ENCODE measurements at places on chromosomes 5 and 9. TPM values are rescaled to one million over a fixed set of nuclear protein-coding genes. Genes with fewer than 3 reads are reported as not detected.

The DMRT1 gene
- total RNA-seq: not detected

GRCh38 chr9:132327537-132327936 lies 27.2 kb downstream of the SETX start:
- no peak overlapping the region for H3K4me3 ChIP-seq
- H3K36me3 ChIP-seq: peaks cover 89% of the 10 kb centered on the region
- no peak overlapping the region for H3K27ac ChIP-seq
- H3K4me1 ChIP-seq: peaks cover 25% of the 10 kb centered on the region

DNA sequence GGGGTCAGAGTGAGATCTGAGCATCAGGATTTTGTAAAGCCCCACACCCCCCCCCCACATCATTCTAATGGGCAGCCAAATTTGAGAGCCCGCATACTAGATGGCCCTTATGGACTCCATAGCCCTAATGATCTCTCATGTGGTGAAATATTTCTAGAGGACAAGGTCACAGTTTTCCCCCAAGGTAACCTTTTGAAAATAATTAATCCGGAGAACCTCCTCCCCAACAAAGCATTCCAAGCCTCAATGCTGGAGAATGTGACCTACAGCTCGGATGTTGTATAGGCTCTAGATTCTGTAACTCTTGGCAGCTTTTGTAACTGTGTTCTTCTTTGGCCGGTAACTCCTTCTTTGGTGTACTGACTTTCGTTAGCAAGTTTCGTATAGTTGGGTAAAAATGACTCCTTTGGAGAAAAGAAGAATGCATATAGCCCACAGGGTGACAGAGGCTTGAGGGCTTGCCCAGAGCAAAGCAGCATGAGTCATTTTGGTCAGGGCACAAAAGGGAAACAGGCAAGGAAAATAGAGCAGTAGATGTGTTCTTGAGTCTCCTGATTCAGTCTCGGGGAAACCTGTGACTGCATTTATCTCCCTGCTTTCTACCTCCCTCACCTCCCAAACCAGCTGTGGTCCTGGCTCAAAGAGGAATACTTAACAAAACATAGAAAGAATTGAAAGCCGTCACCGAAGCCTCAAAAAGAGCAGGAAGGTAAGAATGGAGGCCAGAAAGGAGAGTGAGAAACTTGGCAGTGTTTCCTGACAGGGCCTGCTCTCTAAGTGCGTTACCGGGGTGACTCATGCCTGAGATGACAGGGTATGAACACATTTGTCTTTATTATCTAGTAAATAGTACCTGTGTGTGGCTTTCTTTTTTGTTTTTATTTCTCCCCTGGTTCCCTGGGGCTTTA lies 6.6 kb upstream of the XPA start:
- DNase-seq: peak; percentile 25
- H3K27ac ChIP-seq: peak overlapping the region; percentile 86
- H3K36me3 ChIP-seq: no peaks in the 10 kb centered on the region
- H3K27me3 ChIP-seq: peaks cover 18% of the 10 kb centered on the region
- H3K4me3 ChIP-seq: no peak overlapping the region

DNA sequence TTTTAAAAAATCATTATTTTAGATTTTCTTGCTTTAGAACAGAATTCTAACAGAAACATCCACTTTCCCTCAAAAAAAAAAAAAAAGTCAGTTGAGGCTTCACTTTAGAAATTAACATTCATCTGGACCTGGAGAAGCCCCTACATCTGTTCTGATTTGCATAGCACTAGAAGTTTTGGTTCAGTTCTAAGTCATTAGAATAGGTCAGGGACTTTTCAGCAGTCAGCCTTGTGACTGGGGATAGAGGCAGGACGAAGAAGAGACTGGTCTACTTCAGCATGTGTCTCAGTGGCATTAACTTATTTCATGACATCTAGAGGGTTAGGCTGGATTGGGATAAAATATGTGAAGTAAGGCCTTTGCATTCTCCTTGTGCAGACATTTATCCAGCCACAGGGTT lies 215.8 kb upstream of the DAB2 start:
- H3K36me3 ChIP-seq: no peaks in the 10 kb centered on the region
- H3K27ac ChIP-seq: no peak overlapping the region
- H3K4me3 ChIP-seq: no peak overlapping the region
- peaks cover 12% of the 10 kb centered on the region for H3K27me3 ChIP-seq

The IFNW1 gene
- 0.10 TPM for total RNA-seq

GRCh38 chr5:157197086-157197485 lies 16.4 kb downstream of the ITK start:
- peak; percentile 28 for DNase-seq
- peaks cover 89% of the 10 kb centered on the region for H3K4me1 ChIP-seq
- H3K27me3 ChIP-seq: no peaks in the 10 kb centered on the region
- peaks cover 79% of the 10 kb centered on the region for H3K36me3 ChIP-seq
- H3K4me3 ChIP-seq: peak overlapping the region; percentile 61
- H3K27ac ChIP-seq: peak overlapping the region; percentile 91

DNA sequence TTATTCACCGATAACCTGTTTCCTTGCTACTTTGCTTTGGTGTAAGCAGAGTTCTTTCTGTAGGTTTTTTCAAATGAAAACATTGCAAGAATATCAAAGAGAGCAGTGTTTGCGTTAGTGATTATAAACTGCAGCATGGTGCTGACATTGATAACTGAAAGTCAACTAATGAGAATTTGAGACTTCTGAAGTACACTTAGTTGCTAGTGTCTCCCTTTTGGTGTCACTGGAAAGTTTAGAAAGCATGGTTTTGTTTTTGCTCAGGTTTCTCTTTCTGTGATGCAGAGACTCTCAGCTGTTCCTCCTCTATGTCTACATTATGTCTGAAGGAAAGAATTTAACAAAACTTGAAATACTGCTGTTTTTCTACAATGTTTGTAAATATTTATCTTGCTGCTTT lies 80.2 kb upstream of the ZNF169 start:
- peak overlapping the region; percentile 16 for H3K4me3 ChIP-seq
- peak overlapping the region; percentile 79 for H3K27ac ChIP-seq
- no peaks in the 10 kb centered on the region for H3K27me3 ChIP-seq
- no peak for DNase-seq
- peaks cover 62% of the 10 kb centered on the region for H3K36me3 ChIP-seq

The CYSRT1 gene
- 0.49 TPM for total RNA-seq

The PTPN3 gene
- 1.4 TPM for total RNA-seq

GRCh38 chr9:134993416-134993815 lies 75.7 kb upstream of the FCN1 start:
- no peak overlapping the region for H3K27ac ChIP-seq
- no peak for DNase-seq
- H3K4me1 ChIP-seq: no peaks in the 10 kb centered on the region

The RAD23B gene
- total RNA-seq: 148 TPM

The CYLC2 gene
- not detected for total RNA-seq

The CEP72 gene
- total RNA-seq: 23.8 TPM

- no peak overlapping the region for H3K27ac ChIP-seq
- peaks cover 3% of the 10 kb centered on the region for H3K4me1 ChIP-seq
- H3K36me3 ChIP-seq: peaks cover 9% of the 10 kb centered on the region
- H3K27me3 ChIP-seq: no peaks in the 10 kb centered on the region
- no peak for DNase-seq
Observed at GRCh38 chr9:112187404-112187803, 12.3 kb upstream of the SUSD1 start.

The SLC46A2 gene
- not detected for total RNA-seq

DNA sequence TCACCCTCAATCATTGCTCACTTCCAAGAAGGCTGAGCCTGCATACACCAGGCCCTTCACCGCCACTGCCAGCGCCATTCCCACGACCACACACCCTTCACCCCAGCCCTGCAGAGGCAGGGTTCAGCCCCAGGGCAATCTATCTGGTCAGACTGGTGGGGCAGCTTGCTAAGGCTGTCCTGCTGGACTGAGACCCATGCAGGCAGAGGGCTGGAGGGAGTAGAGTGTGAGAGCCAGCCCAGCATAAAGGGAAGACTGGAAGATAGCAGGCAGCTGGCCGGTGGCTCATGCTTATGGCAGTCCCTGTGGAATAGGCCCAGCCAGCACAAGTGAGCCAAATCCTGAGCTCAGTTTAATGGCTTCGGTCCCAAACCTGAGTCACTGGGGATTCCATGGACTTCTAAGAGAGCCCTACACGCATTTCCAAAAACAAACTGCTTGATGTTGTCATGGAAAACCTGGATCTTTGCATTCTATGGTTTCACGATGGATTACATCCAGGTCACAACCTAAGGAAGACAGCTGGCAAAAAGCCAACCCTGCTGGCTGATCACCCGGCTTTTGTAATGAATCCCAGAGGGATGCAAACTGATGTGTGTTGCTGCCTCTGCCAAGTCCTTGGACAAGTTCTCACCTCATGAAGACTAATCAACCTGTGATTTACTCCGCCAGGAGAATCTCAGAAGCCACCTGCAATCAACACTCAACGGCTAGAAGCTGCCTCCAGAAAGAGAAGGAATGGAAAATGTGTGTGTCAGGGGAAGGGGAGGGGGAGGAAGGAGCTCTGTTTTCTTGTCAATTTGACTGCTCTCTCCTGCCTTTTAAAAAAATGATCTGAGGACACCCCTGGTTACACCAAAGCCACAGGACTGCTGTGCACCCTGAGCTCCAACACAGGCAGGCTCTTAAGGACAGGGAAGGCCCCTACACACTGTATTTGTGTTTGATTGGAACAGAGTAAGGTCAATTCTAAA lies 143.6 kb downstream of the LHFPL2 start:
- H3K27me3 ChIP-seq: peaks cover 53% of the 10 kb centered on the region
- H3K36me3 ChIP-seq: no peaks in the 10 kb centered on the region
- no peak overlapping the region for H3K4me3 ChIP-seq
- no peak for DNase-seq
- H3K4me1 ChIP-seq: peaks cover 8% of the 10 kb centered on the region
- no peak overlapping the region for H3K27ac ChIP-seq

The NXNL2 gene
- not detected for total RNA-seq

The CDKN2B-AS1 gene
- not detected for total RNA-seq

GRCh38 chr5:31639481-31640411 lies 815 bp downstream of the PDZD2 start:
- H3K36me3 ChIP-seq: no peaks in the 10 kb centered on the region
- peaks cover 28% of the 10 kb centered on the region for H3K27me3 ChIP-seq
- DNase-seq: peak; percentile 3
- no peak overlapping the region for H3K27ac ChIP-seq

The MPDZ gene
- not detected for total RNA-seq

The PCDHGA9 gene
- not detected for total RNA-seq

The PCDH12 gene
- total RNA-seq: 1.3 TPM

DNA sequence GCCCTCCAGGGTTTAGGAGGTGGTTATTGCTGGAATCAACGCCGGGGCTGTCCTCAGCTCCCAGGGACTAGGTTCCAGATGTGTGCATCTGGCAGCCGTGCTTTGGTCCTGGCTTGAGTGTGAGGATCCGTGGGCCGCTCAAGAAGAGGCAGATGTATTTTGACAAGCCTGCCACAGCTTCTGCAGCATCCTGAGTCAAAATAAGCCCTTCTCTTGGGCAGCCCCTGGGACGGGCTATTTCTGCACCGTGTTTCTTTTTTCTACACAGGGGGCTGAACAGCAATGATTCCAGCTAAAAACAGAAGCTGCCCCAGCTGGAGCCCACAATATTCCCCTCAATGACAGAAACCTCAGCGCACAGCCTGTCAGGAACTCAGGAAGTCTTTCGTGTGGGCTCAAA lies 19.7 kb upstream of the CPLX2 start:
- H3K27me3 ChIP-seq: peaks cover 4% of the 10 kb centered on the region
- no peaks in the 10 kb centered on the region for H3K4me1 ChIP-seq
- no peaks in the 10 kb centered on the region for H3K36me3 ChIP-seq
- DNase-seq: no peak
- no peak overlapping the region for H3K4me3 ChIP-seq
- H3K27ac ChIP-seq: no peak overlapping the region

The ADGRD2 gene
- total RNA-seq: not detected

DNA sequence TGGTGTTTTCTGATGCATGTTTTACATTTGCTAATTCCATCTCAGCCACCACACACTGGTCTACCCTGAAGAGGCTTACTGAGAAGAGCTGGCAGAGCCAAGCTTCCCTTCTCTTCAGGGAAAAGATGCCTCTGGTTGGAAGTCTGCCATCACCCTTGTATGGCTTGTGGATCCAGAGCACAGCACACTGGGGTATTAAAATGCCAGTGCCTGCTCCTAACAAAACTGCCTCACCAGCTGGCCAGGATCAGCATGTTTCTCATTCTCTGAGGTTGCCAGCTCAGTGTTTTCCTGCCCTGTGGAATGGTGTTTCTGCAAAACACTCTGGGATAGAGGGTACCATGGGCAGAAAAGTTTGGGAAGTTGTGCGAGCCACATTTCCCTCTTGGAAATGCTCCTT lies 31.6 kb upstream of the ZNF618 start:
- no peak overlapping the region for H3K27ac ChIP-seq
- H3K36me3 ChIP-seq: no peaks in the 10 kb centered on the region
- no peaks in the 10 kb centered on the region for H3K4me1 ChIP-seq
- DNase-seq: no peak
- no peaks in the 10 kb centered on the region for H3K27me3 ChIP-seq
- H3K4me3 ChIP-seq: no peak overlapping the region

GRCh38 chr9:5873439-5873838 lies 17.2 kb upstream of the MLANA start:
- DNase-seq: no peak
- H3K4me3 ChIP-seq: no peak overlapping the region

The RBM18 gene
- 35.1 TPM for total RNA-seq

GRCh38 chr9:96612966-96613589 lies 6.6 kb downstream of the CDC14B start:
- H3K27me3 ChIP-seq: peaks cover 87% of the 10 kb centered on the region
- no peak overlapping the region for H3K27ac ChIP-seq
- no peak for DNase-seq
- H3K4me1 ChIP-seq: no peaks in the 10 kb centered on the region

DNA sequence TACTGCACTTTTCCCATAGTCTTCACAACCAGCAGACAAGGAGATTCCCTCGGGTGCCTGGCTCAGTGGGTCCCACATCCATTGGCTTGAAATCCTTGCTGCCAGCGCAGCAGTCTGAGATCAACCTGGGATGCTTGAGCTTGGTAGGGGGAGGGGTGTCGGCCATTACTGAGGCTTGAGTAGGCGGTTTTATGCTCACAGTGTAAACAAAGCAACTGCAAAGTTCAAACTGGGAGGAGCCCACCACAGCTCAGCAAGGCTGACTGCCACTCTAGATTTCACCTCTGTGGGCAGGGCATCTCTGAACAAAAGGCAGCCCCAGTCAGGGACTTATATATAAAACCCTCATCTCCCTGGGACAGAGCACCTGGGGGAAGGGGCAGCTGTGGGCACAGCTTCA lies 512.3 kb upstream of the MPDZ start:
- DNase-seq: no peak
- no peaks in the 10 kb centered on the region for H3K4me1 ChIP-seq
- H3K27me3 ChIP-seq: no peaks in the 10 kb centered on the region
- H3K27ac ChIP-seq: no peak overlapping the region
- H3K36me3 ChIP-seq: no peaks in the 10 kb centered on the region
- no peak overlapping the region for H3K4me3 ChIP-seq

DNA sequence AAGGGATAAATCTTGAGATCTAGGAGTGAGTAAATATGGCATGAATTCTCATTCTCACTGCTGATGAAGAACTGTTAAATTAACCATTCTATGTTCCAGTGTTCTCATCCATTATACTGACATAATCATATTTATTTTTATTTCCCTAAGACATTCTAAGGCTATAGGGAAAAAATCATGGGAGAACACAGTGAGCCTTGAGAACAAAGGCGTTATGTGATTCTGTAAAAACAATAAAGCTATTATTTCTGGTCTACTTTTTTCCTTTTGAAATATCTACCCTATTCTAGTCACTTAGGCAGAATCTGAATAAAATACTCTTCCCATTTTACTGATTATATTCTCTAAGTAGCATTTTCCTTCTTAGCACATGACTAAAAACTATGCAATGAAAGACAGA lies 155.7 kb upstream of the ADAMTS16 start:
- no peak overlapping the region for H3K4me3 ChIP-seq
- H3K36me3 ChIP-seq: no peaks in the 10 kb centered on the region
- no peak for DNase-seq
- H3K4me1 ChIP-seq: no peaks in the 10 kb centered on the region
- H3K27ac ChIP-seq: no peak overlapping the region

Measured in activated naive CD8-positive, alpha-beta T cell treated with anti-CD3 and anti-CD28 coated beads for 36 hours (primary cell).